HFFc6 (cell line): ENCODE measurements at places on chromosomes 11 and 22.

DNA sequence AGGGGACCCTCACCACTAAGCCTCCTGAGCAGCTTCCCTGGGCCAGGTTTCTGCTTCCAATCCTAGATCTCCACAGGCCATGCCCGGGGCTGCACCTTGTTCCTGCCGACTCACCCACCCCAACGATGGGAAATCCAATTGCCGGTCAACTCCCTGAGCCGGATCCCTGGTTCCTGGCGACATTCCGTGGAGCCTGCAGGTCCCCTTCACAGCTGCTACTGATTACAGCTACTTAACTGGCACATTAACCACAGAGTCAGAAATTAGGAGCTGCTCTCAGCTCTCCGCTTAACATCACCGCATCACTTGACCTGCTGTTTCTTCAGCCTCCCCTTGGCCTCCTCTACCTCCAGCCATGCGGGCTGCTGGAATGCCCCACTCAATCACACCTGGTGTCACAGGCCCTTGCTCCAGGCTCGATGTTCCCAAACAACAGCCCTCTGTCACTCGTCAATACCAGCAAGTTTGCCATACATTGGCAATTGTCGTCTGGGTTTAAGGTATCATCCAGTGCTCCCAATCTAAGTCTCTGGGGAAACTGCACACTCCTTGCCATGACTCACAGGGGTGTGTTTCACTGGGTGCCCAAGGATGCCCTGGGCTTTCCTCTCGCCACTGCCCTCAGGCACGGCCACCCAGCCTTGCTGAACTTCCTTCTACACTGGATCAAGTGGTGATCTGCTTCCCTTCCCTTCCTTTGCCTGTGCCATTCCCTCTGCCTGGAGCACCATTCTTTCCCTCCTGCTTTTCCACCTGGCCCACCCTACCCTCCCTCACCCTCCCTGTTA is 181.0 kb downstream of the MN1 start:
- no peak for DNase-seq

DNA sequence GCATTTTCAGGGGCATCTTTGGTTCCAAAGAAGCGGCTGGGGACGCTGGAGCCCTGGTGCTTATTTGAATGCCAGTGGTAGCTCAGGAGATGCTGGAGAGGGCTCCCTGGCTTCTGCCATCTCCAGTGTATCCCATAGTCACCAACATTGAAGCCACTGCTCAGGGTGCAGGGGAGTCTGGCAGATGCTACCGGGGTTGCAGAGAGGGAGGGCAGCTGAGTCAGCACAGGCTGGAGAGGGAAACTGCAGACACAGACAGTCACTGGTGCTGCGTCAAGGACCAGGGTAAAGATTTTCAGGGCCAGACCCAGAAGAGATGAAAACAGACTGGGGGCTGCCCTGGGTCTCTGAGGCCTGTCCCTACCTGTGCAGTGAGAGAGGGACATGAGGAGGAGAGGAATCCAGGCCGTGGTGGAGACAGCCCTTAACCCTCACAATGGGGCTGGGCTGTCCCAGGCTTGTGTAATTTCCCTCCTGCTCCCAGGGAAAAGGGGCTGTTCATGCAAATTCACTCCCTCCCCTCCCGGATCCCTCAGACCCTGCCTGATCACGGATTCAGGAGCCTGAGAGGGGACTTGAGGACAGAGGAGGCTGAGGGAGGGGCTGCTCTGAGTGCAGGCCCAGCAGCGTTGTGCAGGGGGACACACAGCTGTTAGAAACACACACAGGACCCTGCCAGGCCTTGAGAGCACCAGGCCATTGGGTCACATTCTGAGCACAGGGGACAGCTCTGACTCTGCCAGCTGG is 126.9 kb upstream of the GRK3 start:
- no peak for DNase-seq

- DNase-seq = peak; percentile 6
Observed at GRCh38 chr11:75946531-75947530, 131.8 kb downstream of the UVRAG start.

DNA sequence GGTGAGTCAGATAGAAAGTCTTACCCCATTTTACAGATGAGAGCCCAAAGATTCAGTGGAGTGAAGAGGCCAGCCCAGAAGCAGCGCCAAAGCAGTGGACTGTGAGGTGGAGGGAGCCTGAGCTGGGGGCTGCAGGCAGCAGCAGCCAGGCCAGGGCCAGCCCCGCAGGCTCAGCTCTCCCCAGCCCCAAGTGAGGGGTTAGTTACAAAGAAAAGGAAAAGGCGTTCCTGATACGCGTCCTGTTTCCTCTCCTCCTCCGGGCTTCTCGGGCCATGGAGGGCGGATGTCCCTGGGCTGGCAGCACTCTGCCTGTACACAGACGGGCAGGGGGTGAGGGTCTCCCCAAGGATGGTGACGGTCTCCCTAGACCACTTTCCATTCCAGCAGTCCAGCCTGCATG is 44.9 kb downstream of the ARRB1 start:
- no peak for DNase-seq

DNA sequence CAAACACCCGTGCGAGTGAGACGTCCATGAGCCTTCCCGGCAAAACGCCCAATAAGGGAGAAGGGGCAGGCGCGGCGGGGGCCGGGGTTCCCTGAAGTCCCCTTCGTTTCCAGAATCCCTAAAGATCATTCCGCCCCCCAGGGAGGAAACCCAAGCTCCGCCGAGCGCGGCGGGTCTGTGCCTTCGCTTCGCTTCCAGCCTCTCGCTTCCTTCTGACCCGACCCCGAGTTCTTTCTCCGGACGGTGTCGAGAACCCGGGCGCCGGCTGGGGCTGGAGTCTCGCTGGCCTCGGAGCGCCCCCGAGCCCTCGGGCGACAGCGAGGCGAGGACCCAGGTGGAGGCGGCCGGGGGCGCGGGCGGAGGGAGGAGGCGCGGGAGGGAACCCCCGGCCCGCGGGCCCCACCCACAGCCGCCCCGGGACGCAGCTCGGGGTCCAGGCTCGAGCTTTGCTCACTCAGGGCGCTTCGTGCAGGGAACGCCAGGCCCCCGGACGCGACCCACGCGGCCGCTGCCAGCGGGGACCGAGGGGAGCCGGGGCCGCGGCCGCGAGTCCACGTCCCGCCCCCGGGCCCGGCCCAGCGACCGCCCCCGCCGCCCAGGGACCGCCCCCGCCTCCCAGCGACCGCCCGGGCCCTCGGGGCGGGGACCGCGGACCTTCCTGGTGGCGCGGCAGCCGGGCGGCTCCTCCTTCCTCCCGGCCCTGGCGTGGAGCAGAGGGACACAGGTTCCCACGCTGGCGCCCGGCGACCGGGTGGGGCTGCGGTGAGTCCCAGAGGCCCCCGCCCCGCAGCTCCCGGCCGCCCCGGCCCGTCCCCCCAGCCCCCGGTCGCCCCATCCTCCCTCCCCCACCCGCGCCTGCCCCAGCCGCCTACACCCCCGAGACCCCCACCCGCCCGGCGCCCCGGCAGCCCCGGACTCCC is at the start of gene PGGHG:
TSS of gene PGGHG (plus strand) at position 649 of the 920 bp plus-strand sequence. CDS start 691 bp downstream, outside the sequence.
- DNase-seq = no peak

DNA sequence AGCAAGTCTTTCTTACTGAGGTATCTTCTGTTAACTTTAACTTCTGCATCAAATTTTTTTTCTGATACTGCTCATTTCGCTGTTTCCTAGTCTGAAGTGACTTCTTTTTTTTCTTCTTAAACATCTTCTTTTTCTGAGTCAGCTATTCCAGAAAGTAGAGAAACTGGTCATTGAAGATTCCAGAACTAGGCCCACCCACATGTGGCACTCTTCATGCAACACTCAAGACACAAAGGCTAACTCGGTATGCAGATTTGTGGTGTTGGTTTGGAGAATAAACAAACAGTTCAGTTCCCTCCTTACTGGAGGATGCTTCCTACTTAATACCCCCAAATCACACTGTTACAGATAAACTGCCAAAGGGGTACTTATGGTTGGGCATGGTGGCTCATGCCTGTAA is 25.2 kb upstream of the MTCH2 start:
- DNase-seq = no peak

GRCh38 chr22:27780161-27780575 is 21.4 kb downstream of the MN1 start:
- DNase-seq = no peak

DNA sequence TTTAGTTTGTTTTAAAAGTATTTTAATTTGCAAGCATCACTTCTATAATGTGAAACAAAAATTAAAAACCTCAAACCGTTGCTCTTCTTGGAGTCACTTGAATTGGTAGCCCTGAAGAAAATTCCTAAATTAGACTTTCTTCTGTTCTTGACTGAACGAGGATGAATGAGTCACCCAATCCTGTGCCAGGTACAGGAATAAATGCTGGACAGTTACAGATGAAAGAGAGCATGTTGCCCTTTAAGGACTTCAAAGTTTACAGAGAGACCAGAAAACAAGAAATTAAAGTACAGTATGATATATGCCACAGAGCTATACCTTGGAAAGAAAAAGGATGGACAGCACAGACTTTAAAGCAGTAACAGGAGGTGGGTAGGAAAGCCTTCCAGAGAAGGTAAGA is 41.3 kb upstream of the CXCR5 start:
- peak; percentile 18 for DNase-seq

DNA sequence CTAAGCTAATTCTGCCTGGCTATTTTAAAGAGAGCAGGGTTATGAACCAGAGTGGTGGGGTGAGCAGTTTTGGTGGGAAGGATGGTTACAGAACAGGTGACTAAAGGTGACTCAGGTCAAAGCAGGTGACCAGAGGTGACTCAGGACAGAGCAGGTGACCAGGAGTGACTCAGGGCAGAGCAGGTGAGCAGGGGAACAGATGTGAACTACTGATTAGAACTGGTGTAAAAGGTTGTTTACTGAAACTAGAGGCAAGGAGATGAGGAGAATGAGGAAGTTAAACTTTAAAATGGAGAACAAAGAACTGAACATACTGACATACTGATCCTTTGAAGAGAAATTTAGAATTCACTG is 15.4 kb upstream of the HYLS1 start:
- DNase-seq = no peak

- no peak for DNase-seq
Observed at GRCh38 chr22:19070397-19071169, 51.6 kb downstream of the DGCR2 start.

DNA sequence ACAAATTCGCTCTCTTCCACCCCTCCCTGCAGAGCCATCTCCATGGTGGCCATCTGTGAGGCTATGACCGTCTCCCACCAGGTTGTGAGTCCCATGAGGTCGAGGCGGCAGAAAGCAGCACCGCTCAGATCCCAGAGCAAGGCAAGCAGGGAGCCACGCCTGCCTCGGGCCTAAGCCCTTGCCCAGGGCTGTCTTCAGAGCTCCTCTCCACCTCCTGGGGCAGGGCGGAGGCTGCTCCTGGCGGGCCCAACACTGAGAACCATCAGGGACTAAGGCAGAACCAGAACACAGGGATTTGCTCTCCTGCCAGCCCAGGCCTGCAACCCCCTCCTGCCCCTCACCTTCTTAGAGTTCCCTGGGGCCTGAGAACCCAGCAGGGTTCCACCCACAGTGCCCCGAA is 80.9 kb upstream of the WNT11 start:
- DNase-seq = no peak

DNA sequence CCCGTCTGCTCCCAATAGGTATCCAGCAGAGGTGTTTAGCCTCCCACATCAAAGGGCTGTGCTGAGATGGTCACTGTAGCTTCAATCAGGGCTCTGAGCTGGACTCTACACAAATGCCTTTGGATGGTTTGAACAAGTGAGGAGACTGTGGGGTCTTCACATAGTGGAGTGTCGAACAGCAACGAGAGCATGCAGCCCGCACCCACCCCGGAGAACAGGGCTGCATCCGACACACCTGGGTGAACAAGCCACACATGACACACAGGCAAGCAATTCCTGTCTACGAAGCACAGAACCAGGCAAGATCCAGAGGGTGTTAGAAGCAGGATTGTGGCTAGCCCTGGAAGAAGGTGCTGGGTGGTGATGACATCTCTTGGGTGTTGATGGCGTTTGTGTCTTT is 58.0 kb upstream of the FGF3 start:
- DNase-seq = no peak

DNA sequence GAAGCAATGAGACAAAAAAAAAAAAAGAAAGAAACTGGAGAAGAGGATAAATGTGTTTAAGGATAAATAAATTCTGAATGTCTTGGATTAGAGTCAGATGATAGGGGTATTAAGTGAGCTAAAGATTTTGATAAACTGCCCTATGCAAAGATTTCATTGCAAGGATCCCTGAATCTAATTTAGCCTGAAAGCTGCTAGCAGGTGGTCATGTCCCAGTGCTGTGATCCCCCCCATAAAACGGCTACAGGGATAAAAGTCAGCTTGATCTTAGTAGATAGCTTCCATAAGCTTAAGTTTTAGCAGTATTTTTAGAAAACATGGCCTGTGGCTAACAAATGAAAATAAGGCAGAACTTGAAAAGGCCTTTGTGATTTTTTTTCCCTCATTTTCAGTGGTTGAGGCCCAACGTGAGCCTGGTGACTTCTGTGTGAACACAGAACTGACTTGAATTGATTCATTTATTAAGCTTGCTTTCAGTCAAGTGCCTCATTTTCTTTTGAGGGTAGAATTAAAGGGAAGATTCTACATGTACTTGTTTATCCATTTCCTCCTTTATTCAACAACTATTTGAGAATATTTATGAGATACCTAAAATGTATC is 44.5 kb downstream of the CD44 start:
- no peak for DNase-seq

- peak; percentile 84 for DNase-seq
Observed at GRCh38 chr11:46298699-46299433, 21.4 kb downstream of the CREB3L1 start.

GRCh38 chr11:18394928-18395734 is 768 bp downstream of the LDHA start:
- no peak for DNase-seq

DNA sequence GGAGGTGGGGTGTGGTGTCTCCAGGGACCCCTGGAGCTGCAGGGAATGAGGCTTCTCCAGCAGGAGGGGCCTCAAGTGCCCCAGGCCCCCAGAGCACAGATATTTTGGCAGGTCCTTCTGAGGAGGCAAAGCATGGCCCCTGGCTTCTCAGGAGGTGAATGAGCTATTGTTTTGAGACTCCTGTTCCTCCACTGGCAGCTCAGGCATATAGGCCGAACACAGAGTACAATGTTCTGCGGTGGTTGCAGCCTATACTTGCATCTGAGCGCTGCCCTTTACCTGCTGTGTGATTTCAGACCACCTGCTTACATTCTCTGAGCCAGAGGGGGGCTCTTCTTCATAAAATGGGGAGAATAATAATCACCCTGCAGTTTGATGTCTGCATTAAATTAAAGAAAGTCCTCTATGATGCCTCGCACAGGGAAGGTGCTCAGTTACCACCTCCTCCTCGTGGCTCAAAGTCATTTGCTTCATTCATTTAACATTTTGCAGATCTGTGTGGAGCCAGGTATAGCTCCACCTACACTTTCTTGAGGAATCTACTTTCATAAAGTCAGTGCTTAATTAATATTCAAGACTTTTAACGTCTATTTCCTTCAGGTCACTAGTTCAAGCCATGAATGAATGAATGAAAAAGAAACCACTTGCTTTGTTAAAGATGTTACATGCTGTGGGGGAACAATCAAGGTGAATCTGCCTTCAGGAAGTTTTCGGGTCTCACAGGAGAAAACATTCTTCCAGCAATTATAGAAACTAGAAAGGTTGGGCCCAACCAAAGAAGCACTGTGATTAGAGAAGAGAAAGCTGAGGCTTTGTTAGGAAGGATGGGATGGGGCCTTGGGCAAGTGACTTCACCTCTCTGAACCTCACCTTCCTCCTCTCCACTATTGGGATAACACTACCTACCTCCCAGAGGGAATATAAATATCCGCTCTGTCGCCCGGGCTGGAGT is 68.4 kb downstream of the ADAMTS15 start:
- no peak for DNase-seq
